Germinal center (tissue), 1 donor: ENCODE measurements at places on chromosomes 13 and 19.

- no peak for DNase-seq
These were observed 104.6 kb upstream of the IPO5 start for GRCh38 chr13:97848886-97849285.

DNA sequence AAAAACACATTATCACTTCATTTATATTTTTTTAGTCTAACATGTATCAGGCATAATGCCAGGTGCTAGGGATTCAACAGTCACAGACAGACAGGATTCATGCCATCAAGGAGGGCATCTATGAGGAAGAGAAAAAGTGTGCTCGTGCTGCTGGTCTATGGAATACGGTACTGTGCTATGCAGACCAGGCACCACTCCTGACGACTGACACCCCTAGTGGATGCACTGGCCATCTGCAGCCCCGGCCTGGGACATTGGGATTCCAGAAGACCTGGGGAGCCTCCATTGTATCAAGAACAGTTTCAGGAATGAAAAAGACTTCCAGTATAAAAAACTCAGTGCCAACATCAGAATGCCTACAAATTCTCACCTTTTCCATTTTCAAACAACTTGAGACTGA lies 94.0 kb downstream of the KLF12 start:
- DNase-seq: peak; percentile 62

- DNase-seq: no peak
These were observed 14.0 kb downstream of the DPP9 start for GRCh38 chr19:4709440-4710280.

DNA sequence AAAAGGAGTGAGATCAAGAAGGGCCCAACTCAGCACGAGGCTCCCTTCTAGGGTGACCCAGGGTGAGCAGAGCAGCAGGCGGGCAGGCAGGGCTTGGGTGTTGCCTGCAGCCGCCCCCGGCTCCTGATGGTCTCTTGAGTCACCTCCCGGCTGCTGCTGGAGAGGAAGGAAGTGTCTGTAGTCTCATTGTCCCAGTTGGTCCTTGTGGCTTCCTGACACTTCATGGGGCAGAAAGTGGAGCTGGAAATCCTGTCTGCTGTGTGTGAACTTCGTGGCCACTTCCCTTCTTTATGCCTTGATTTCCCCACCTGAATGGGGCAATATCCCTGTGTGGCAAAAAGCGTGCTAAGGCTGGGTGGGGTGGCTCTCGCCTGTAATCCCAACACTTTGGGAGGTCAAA lies 2.5 kb downstream of the MAP1S start:
- no peak for DNase-seq

DNA sequence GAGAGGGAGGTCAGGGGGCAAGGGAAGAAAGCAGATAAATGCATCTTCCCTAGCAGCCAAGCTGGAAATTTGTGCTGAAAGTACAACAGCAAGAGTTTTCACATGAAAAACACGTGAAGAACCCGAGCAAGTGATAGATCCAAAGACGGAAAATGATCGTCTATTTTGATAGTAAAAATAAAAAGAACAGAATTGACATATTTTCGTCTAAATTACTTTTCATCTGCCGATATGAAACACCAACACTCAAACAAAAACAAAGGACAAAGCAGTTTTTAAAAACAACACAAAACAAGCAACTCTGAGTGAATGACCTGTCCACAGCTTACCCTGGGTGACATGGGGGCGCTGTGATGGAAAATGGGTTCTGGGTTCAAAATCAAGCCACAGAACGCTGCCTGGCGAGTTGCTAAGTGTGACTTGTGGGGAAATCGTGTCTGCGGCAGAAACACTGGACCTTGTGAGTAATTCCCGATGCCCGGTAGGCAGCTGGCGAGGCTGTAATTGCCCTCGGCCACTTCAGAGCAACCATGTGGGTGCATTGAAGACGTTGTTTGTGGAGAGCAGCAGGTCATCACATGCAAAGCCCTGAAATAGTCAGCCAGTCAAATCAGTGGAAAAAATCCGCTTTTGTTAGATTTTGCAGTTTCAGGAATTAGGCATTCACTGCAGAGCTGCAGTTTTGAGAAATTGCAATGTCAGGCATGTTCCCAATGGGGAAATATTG lies 7.4 kb downstream of the SOX1 start:
- DNase-seq: no peak

DNA sequence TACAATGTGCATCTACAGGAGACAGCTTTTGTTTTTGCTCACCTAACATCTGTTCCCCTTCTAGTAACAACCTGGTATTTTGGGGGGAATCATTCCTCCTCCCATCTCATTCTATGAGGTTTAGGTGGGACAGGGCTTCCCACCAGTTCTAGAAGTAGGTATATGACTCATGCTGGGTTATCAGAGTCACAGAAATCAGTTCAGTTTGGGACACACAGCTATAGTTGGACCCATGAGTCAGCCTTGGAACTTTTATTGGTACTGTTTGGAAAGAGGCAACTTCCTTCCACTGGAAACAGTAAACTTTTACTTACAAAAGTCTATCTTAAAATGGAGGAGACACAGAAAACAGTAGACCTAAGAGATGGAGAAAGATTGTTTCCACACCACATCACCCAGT lies 185.5 kb downstream of the DNAJC3 start:
- DNase-seq: no peak
